ENCODE measurements at places on chromosomes 7 and 10.

DNA sequence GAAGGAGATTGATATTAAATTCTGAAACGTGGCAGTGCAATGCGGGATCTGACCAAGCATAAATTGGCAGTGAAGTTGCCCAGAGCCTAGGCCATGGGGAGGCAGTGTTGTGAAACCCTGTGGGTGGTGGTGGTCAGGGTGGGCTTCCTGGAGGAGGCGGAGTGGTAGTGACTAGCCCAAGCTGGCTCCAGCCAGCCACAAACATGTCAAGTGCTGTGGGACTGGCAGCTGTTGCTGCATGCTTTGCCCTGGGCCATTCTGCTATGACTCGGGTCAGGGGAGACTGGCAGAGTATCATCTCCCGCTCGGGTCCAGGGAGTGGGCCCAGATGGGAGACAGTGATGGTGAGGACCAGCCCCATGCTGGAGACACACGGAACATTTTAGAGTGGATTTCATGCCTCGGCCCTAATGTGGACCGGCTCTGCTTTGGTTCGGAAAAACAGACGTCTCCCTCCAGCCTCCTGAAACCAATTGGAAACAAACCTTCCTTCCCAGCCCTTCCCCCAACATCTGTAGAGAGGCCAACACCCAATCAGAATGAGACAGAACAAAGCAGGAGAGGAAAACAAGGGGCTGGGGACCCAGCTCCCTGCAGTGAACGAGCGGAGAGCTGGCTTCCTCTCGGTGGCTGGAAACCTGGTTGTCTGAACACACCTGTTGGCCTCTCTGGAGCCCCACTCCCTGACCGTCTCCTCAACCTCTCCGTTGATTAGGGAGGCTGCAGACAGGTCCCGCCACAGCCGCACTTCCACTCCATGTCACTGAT, 58.2 kb downstream of the TMEM270 start:
- no peak for DNase-seq

GRCh38 chr10:13701157-13701919, 114.6 kb downstream of the PRPF18 start:
- no peak for DNase-seq

DNA sequence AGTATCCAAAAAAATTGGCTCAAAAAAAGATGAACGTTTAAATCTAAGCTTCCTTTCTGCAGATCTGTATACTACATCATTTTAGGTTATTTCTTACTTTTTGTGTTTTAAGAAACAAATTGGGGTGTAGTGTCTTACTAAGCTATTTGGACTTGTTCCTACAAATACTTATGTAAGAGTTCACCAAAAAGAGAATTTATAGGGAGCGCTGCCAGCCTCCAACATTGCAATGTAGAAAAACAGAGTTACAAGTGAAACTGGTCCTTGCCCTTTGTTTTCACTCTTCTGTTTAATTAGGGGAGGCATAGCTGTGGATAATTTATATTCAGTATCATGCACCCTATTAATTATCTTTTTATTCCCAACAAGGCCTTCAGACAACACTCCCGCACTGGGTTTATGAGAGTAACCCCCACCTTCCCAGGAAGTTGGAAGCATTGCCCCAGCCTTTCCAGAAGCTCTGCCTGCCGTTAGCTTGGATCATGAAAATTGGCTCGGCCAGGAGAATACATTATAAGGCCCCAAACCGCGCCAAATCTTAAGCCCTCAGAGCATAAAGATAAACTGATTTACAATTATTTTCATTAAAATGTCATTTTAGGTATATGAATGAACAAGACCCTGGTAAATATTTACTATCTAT, 261.8 kb upstream of the KLF6 start:
- no peak for DNase-seq

DNA sequence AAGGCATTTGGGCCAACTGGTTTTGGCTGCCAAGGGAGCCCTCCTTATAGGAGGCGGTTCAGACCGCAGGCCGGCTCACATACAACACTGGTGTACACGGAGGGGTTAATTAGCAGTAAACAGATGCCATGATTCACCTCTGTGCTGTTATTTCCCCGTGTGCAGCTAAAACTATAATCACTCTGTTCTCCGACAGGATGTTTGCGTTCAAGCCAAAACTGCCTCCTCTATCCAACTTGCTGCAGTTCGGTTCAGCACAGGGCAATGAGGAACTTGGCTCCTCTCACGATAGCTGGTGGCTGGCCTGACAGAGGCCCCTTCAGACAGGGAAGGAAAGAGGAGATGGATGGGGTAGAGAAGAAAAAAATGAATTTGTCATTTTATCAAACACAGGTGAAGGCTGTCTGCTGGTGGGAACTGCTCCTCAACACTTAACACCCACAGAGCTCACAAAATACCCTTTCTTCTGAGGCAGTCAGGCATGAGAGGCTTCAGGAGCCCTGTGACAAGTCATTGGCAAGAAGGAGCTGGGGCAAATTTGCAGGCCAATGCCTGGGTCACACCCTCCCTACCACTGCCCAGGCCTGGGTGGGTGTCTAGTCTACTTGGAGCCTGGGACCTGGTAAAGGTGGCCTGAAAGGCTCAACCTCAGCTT, 24.0 kb downstream of the KCNMA1 start:
- DNase-seq: no peak

- DNase-seq: no peak
These were observed 272.3 kb upstream of the SEMA3C start for GRCh38 chr7:81190997-81191768.

GRCh38 chr7:33459340-33459751, 330.0 kb downstream of the BBS9 start:
- no peak for DNase-seq

- no peak for DNase-seq
These were observed 268.5 kb downstream of the DNAJB9 start for GRCh38 chr7:108838198-108838597.

DNA sequence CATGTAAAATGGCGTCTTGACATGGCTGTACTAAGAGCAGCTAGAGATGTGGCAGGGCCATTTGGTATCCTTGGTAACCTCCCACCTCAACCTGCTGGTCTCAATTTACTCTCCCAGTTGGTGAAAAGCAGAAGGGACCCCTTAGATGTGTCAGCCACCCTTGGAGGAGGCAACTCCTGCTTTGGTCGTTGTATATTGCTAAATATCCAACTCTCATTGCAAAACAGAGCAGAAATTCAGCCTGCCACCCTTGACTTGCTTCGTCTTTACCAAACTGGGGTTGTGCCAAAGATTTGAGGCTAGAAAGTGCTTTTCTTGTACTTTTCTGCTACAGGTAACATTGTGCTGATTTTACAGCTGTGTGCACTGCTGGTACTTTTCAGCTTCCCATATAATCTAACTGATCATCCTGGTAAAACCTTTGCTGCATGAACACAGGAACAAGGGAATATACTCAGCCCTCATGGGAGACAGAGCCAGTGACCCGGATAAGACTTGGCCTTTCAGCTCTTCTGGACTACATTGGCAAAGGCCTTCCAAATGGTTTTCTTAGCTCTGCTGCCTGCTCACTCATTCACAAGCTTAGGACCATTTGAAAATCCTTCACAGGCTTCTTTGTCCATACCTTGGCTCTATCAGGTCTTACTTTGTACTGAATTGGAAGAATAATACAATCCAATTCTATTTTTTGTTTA, 2.2 kb upstream of the VSTM4 start:
- no peak for DNase-seq

DNA sequence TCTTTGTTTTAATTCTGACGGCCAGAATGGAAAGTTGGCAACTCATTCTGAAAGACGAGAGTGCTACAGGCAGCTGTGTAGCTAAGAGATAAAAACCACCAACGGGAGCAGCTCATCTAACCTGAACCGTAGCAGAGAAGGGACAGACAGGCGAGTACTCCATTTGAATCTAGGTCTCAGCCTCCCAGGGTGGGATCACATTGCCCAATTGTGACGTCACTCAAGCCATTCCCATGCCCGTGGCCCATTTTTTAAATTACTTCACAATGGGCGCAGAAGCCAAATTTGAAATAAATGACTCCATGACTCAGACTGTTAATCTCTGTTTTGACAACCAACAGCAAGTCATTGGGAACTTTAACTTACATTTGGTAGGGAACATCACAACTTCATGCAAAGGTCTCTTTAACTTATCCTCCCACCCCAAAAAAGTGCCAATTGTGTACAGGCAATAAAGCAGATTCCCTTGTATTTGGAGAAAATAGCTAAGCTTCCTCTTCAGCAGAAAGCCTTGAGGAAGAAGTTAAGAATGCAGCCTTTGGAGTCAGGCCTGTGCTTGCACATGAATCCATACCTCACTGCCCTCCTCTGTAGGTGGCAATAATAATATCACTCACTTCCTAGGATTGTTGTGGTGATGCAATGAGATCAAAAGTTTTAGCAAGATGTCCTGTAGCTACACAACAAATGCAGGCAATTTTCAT, 93.2 kb upstream of the KIF5B start:
- DNase-seq: no peak

GRCh38 chr7:104252409-104253134, 44.8 kb upstream of the ORC5 start:
- no peak for DNase-seq

DNA sequence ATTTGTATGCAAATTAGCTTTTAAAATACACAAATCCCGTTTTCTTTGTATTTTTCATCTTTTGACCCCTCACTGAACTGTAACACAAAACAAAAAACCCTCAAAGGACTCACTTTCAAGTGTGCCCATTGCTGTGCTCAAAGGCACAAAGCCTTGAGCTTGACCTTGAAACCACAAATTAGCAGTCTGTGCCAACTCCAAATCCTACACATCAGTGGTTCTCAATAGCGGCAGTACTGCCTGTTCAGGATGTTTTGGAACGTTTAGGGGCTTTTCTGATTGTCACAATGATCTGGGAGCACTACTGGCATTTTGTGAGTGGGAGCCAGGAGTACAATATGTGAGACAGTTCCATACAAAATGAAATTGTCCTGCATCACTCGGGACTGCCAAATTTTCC, 55.5 kb downstream of the KDM7A start:
- DNase-seq: no peak

GRCh38 chr7:46206476-46207060, 285.5 kb upstream of the IGFBP3 start:
- DNase-seq: no peak

DNA sequence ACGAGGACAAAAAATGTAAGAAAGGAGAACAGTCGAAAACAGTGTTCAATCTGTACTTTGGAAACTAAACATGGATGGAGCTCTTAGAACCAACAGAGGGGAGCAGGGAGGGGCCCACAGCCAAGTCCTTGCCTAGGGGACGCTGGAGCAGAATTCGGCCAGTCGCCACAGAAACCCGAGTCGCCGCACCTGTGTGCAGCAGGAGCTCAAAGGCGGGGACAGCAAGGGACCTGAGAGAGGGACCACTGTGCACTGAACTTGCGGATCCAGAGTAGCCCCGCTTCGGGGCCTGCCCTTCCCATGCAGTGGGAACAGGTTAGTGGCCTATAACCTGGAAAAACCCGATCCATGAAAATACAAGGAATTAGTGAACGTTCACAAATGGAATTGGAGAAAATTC, 68.1 kb downstream of the SEC61G start:
- DNase-seq: no peak

DNA sequence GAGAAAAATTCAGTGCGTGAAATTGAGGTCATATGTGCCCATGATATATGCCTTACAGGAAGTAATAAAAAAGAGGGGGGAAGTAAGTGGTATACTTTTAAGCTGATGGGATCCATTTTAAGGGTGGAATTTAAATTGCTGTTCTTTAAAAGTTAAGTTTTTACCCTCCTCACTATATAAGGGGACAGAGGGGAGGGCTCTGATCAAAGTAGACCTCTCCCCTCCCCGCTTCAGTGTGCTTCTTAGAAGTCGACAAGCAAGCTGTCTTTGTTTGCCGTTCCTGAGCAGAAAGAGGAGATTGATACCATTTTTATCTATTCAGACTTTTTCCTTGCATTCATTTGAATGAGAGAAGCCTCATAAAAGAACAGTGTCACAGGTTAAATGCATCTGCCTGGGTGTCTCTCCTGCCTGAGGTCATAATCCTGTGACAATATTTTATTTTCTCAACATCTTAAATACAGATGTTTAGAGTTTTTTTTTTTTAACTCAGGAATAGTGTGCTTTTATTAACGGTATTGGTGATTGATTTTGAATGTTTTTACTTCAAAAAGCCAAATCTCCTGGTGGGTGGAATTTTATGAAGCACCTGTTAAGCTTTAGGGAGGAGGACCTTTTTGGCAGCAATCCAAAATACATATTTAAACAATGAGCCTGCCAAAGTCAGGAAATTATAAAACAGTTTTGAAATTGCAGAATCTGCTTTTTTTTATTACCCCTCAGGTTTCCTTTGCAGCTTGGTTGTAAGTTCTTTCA, 141.7 kb downstream of the KAT6B start:
- no peak for DNase-seq

- no peak for DNase-seq
These were observed 49.7 kb upstream of the JAZF1 start for GRCh38 chr7:28230261-28230660.

DNA sequence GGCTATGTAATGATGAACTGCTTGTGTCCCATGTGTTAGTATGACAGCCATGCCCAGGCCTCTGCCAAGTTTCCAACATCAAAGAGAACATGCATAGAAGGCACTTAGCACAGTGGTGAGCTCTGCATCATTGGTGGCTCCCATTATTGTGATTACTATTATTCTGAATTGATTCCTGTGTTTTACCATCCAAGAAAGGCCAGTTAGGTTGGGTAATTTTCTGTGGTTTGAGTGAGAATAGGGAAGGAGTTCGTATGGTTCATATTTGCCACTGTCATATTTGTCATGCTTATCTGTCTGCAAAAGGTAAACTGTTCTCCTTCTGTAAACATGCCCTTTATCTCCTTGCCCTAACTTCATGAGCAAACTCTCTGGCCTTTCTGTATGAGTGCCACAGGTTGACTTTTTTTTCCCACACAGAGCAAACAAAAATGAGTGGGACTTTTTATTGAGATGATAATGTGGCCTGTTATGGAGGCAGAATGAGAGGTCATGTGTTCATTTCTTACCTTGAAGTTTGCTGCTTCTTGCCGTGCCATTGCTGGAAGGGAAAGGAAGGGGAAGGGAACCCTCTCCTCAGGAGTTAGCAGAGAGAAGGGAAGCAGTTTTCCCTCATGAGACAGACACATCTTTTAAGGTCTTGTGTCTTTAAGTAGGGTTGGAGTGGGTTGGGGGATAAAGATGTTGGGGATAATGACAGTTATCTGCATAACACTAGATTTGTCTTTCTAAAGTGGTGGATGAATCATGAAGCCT, 301.9 kb downstream of the LRMDA start:
- DNase-seq: no peak
